ENCODE measurements at places on chromosomes 2 and 18.

- DNase-seq = peak; percentile 65
These were observed 45.3 kb upstream of the NARS1 start for GRCh38 chr18:57666818-57667497.

- peak; percentile 9 for DNase-seq
These were observed 70.8 kb upstream of the FSHR start for GRCh38 chr2:49225126-49225525.

DNA sequence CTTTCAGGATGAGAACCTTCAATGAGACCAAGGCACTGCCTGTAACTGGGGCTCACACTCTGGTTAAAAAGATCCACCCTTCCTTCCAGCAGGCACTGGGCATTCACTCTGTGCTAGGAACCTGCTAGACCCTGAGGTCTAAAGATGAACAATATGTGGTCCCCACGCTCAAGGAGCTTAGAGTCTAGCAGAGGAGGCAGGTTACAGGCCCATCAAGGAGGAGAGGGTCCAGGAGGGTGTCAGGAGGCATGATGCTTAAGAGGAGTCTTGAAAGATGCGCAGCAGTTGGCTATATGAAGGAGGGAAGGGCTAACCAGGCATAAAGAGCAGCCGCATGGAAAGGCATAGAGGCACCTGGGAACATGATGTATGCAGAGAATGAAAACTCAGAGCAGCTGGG is 4.5 kb downstream of the ANKRD53 start:
- no peak for DNase-seq

- DNase-seq = no peak
These were observed 79.4 kb downstream of the GFPT1 start for GRCh38 chr2:69307579-69308064.

DNA sequence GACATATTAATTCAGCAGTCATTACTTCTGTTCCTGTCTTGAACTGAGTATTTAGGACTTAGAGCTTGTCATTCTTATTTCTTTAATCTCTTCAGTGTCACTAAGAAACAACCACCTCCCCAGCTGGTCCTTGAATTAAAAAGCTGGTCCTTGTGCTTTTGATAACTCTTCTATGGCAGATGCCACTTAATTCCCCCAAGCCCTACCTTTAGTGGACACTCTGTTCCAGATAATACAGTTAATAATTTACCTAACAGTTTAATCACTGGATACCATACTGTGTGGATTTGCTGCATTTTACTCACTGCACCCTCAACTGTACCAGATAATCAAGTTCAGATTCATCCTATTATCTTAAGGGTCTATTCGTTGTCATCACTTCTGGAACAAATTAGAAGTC is 73.1 kb downstream of the SKA1 start:
- no peak for DNase-seq

DNA sequence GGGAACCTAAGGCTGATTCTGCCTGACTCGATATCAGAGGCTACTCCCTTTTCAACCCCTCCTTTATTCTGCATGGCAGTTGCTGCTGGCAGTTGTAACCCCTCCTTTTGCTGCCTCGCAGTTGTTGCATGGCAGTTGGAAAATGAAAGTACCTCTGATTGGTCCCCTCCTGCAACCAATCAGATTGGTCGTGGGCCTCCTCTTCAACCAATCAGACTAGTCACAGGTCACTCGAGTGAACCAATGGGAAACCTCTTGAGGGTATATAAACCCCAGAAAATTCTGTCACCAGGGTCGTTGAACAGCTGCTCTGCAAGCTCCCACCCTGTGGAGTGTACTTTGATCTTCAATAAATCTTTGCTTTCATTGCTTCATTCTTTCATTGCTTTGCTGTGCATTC is 294.3 kb upstream of the SLC8A1 start:
- DNase-seq = no peak

DNA sequence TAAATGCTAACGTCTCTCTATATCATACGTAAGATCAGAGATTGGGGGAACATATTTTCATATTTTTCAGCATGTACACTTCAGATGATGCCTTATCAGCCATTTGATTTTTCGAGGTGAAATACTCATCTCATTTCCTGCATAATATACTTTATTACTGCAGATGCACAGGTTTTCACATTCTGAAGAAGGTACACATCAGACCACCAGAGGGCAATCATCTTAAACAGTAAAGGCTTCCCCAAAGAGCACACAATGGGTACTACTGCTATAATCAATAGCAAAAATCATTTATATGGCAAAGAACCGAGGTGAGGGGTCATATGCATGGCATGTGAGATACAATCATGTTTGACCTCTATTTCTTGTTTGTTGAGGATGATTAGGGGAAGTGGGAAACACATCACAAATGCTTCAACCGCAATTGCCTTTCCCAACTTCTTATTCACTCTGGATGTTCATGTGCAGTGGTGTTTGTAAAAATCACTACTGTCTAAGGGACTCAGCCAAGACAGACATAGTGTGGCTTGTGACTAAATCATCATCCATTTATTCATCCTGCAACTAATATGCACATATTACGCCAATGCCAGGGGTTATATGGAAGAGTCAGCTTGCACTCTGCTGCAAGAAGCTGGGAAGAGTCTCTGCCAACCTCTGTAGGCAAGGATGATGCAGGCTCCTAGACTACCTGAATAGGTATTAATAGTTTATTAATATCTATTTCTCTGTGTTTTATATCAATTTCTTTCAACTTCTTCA is 118.7 kb downstream of the EPB41L3 start:
- DNase-seq = peak; percentile 45

DNA sequence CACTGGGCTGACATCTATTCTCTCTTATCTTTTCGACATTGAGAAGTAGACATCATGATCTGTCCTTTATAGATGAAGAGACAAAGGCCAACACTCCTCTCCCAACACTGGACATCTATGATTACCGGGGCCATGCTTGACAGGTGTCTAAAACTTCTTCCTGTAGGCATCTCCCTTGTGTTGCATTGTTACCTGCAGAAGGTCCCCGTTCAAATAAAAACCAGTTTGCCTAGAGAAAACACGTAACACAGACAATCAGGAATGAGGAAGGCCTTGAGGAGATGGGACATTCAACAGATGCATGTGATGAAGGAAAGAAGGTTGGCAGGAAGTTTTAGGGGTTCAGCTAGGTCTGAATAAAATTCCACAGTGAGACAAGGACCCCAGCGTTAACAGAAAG is 70.8 kb upstream of the ST8SIA3 start:
- no peak for DNase-seq

DNA sequence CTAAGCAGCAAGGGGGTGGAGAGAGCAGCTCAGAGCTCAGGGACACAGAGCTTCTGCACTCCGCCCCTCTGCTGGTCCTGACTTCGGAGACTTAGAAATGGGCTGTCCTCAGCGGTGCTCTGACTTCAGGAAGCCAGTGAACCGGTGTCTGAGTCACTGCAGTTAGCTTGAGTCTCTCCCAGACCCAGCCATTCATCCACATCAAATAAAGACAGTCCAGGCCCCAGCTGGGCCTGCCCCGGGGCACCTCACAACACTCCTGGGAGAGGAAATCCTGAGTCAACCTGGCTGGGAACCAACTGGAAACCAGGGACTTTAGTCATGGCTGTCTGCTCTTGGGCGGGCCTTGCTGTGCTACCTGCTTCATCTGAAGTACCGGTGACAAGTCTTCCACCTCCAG is 5.4 kb upstream of the ITGB6 start:
- DNase-seq = peak; percentile 96

GRCh38 chr18:36214811-36215210 is 27.5 kb downstream of the MOCOS start:
- DNase-seq = no peak

DNA sequence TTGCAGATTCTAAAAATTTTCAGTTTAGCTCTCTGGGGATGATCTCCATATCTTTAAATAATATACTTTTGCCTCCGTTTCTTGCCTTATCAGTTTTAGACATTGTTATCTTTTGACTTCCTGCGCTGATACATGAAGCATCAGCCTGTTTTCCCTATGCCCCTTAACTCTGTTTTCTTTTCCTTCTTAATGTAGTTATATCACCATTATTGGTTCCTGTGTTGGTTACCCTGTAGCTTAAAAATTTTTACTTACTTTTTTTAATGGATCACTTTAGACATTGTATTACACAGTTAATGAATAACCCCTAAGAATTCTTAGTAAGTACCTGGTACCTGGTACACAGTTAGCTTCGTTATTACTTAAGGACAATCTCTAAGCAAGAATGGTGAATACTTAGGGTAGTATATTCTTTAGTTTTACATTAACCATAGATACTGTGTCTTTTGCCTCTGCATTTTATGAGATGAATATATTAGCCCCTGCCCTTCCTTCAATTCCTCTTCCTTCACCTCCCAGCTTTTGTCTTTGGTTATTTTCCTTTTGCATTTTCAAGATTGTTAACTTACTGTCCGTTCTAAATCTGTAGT is 40.9 kb downstream of the BABAM2 start:
- no peak for DNase-seq

- DNase-seq = no peak
These were observed 150.2 kb upstream of the NFATC1 start for GRCh38 chr18:79245517-79246001.

DNA sequence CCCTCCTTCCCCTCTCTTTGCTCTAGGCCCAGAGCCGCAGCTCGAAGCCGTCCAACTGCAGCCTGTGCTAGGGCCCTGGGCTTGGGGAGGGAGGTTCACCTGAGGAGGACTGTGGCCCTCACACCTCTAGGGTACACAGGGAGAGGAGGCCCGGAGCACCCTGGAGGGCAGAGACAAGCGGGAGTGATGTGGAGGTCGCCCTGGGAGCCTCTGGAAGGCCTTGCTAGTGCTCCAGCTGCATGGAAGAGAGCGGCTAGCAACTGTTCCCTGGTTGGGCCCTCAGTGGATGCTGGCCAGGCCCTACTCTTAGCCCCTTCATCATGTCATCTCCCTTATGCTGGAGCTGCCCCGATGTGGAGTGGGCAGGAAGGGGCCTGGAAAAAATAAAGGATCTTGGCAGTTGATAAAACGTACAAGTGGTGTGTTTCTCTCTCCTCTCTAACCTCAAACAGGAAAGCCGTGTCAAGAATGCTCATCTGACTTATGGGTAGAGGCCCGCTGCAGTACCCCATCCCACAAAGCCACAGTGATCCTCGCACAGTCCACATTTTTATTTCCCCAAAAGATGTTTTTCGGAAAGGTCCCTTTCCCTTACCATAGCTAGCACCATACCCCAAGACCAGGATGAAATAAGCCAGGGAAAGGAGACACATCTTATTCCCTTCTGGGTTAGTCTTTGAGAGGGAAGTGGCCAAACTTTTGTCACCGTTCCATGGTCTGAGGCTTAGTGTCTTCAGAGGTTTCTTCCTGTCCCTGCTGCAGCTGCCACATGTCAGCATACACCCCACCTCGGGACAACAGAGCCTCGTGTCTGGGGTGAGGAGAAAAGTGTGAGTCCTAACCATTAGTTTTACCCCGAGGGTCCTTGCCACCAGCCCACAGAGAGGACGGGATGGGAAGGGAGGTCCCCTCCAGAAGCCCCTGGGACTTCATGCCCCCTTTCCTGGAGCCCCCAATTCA is 2.9 kb downstream of the ZFAND2B start:
- DNase-seq = no peak

- no peak for DNase-seq
These were observed 105.7 kb upstream of the ERBB4 start for GRCh38 chr2:212644195-212644837.

Data from fibroblast of skin of right biceps (primary cell).